8988T (cell line): ENCODE measurements at places on chromosomes 16 and 17.

GRCh38 chr17:68771867-68772515, 170.8 kb upstream of the FAM20A start:
- DNase-seq, result no peak

GRCh38 chr17:40068917-40069750, 6.4 kb downstream of the THRA start:
- no peak for DNase-seq

DNA sequence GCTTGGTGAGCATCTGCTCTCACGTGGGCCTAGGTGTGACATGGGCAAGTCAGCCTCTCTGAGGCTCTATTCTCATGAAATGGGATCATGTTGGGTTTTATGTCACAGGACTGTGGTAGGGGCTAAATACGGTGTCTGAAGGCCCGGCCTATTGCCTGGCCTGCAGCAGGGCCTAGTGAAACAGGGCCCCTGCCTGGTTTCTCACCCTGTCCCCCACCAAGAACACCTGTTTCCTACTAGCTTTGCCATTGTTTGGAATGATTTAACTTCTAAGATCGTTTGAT, 29.1 kb downstream of the POLR3E start:
- DNase-seq, result no peak

DNA sequence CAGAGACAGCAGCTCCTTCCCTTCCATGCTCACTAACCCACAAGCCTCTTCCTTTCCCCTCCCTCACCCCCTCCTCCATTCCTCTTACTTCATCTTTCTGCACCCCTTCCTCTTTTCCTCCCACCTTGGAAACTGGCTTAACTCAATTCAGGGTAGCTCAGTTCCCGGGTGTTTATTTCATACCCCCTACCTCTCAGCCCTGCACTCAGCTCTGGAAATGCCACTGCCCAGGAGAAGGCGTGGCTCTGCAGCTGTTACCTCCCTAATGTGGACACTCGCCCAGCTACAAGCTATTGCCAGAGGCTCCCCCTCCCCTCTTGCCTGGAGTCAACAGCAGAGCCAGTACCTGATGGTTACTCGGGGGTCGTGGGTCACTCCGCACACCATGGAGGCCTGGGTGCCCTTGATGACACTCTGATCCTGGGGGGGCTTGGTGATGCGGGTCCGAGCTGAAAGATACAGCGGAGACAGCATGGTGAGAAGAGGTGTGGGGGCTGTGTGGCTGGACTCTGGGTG, 118.4 kb upstream of the CDC42EP4 start:
- DNase-seq, result no peak

DNA sequence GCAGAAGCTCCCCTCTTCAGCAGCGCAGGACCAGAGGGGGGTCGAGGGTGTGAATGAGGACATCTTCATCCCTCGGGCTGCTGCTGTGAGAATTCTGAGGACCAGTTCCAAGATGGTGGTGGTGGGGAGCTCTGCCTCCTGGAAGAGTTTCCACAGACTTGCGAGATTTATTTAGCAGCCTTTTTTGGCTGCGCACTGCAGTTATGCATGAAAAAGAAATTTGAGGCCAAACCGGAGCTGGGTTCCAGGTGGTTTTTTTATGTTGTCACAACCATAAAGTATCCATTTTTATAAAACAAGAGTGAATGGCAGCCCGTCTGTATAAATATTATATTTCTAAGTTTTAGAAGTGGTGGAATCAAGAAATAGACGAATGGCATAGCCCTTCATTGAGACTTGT, 76.9 kb upstream of the CLEC18A start:
- no peak for DNase-seq

DNA sequence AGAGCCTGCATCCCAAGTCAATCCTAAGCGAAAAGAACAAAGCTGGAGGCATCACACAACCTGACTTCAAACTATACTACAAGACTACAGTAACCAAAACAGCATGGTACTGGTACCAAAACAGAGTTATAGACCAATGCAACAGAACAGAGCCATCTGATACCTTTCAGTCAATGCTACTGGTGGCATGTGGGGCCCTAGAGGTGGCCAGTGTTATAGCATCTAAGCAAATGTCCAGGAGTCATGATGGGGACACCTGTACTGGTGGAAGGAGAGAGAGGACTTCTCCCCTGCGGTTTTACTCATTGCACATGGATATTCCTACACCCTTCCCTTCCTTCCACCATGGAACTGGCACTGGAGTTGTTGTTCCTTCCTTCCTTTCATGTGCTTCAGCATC, 6.0 kb upstream of the ASIC2 start:
- no peak for DNase-seq

DNA sequence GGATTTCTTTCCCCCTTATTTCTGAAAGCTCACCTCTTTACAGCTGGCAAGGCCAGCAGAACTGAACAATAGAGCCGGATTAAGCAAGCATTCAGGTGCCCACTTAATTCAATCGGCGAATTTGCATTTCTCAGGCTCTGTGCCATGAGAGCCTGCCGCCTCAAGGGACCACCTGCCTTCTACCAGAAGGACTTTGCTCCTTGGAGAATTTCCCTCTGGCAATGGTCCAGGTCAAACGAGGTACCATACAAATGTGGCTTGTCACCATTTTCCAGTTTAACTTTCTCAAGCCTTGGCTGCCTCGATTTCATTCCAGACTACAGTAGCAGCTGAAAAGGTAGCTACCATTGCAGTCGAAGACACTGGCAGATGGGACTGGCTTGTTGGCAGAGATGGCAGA, 534.0 kb downstream of the MAF start:
- DNase-seq, result no peak

GRCh38 chr17:81983639-81984373, 6.4 kb downstream of the ASPSCR1 start:
- no peak for DNase-seq

GRCh38 chr17:2835780-2836179, 39.5 kb downstream of the RAP1GAP2 start:
- DNase-seq, result no peak
